ENCODE measurements at places on chromosomes 13 and 19.
A peak's percentile ranks its signal among the peaks of the same experiment; 100 is the strongest.

GRCh38 chr19:29083863-29084262, 129.1 kb downstream of the UQCRFS1 start:
- no peak for DNase-seq

- no peak for DNase-seq
These were observed 13.5 kb upstream of the TPM4 start for GRCh38 chr19:16062789-16063188.

GRCh38 chr13:43237616-43238015, 214.2 kb downstream of the DNAJC15 start:
- no peak for DNase-seq

GRCh38 chr13:104196611-104197010, 1130.4 kb upstream of the SLC10A2 start:
- DNase-seq: no peak

DNA sequence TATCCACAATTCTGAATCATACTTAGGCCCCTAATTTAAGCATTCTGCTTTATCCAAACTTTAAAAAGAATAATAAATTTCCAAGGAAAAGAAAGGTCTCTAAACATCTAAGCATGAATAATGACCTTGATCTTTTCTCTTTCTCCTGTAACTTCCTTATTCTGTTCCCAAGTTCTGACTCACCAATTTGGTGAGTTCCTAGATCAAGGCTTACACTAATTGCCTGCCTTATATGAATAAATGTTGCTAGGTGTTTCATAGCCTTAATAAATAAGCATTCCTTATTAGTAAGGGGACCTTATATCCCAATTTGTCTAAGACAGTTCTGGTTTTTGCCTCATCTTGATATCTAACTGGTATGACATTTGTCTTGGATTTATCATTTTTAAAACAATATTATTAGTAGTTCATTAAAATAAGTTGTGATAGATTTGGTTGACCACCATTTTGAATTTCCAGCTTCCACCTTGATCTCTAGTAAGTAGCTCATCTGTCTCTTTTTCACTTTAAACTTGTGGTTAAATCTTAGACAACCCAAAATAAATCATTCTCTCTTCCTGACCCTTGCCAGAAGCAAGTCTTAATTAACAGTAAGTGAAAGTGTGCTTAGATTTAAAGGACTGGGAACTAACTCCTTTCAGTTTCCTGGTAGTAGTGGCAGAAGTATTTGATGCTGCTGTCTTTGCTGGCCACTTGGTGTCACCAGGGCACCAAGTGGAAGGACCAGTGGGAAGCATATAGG, 121.2 kb upstream of the MLNR start:
- DNase-seq: no peak

DNA sequence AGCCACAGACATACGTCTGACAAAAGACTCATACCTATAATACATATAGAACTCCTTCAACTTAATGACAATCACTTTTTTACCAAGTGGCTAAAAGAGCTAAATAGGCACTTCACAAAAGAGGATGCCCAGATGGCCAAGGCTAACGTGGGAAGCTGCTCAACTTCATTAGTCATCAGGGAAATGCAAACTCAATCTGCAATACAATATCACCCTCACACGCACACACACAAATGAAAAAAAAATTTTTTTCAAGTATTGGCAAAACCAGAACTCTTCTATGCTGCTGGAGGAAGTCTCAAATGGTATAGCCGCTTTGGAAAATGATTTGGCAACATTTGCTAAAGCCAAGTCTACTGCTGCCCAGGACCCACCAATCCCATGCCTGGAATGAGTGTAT, 14.6 kb upstream of the DNMT1 start:
- peak; percentile 71 for DNase-seq

GRCh38 chr19:41997851-41998229, 3.8 kb upstream of the ATP1A3 start:
- DNase-seq: no peak

DNA sequence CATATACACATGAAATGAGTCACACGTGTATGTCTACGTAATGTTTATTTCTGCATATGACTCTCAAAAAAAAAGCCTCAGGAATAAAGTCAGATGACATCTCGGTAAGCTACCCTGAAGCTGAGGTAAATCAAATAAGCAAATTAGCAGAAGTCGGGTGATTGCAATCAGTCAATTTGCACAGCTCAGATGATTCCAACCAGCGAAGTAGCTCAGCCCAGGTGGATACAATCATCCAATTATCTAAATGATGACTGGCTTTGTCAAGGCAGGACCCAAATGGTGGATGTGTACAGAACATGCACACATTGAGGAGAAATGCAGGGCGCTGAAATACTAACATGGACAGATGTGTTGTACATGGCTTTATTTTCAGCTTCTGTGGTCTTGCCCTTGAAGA, 148.5 kb downstream of the ZNF486 start:
- DNase-seq: no peak

GRCh38 chr13:40420160-40420740, 246.2 kb downstream of the FOXO1 start:
- no peak for DNase-seq

DNA sequence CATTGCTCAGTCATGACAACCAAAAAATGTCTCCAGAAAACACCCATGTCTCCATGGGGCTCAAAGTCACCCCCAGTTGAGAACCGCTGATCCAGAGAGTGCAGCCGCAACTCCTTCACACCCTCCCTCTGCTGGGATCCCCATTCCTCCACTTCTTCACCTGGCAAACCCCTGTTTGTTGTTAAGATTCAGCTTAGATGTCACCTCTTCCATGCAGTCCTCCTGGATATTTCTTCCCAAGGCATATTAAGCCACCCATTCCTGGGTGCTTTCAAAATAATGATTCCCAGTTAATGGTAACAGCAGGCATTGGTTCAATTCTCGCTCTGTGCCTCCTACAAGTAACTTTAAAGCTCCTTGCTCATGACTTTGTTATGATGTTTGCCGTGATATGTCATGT, 4.0 kb downstream of the OR10H1 start:
- no peak for DNase-seq

DNA sequence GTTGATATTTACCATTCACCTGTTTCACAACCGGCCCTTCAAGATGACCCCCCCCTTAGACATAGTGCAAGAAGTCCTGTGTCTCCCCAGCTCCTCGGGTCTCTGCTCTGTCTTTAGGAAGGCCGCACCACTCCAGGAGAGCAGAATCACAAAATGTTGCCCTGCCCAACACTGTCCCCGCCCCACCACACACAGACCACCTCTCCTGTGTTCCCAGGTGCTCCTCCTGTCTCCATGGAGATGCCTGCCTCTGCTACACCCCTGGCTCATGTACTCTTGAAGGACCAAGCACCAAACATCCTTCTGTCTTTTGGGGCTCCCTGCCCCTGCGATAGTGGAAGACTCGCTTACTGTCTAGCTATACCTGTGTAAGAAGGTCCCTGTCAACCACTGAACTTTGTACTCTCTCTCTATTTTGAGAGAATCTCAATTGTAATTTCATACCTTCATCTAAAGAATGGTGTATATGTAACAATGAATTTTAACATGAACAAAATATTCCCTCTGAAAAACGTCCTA, 9.6 kb upstream of the TNFRSF19 start:
- DNase-seq: no peak

DNA sequence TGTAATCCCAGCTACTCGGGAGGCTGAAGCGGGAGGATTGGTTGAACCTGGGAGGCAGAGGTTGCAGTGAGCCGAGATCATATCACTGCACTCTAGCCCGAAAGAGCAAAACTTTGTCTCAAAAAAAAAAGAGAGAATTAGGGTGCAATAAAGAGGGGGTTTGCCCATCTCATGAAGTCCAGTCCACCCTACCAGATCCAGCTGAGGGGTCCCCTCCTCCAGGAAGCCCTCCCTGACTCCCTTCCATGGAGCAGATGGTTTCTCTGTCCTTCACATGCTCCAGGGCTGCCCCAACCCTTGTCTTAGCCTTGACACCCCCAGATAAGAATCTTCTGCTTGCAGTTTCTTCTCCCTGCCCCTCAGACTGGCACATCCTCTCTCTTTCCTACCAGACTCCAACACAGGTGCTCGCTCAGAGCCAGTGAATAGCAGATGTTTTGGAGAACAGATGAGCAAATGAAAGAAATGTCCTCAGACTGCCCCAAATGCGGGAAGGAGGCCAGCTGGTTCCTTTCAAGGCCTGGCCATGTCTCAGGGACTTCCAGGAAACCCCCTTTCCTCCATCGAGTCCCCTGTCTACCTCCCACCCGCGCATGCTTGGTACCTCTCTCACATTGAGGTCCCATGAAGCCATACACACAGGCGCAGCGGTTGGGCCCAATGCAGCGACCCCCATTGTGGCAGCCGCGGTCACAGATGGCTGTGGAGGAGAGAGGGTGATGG, 5.0 kb downstream of the FBN3 start:
- DNase-seq: no peak

- no peak for DNase-seq
These were observed 33.1 kb downstream of the BICRA start for GRCh38 chr19:47641891-47642485.

DNA sequence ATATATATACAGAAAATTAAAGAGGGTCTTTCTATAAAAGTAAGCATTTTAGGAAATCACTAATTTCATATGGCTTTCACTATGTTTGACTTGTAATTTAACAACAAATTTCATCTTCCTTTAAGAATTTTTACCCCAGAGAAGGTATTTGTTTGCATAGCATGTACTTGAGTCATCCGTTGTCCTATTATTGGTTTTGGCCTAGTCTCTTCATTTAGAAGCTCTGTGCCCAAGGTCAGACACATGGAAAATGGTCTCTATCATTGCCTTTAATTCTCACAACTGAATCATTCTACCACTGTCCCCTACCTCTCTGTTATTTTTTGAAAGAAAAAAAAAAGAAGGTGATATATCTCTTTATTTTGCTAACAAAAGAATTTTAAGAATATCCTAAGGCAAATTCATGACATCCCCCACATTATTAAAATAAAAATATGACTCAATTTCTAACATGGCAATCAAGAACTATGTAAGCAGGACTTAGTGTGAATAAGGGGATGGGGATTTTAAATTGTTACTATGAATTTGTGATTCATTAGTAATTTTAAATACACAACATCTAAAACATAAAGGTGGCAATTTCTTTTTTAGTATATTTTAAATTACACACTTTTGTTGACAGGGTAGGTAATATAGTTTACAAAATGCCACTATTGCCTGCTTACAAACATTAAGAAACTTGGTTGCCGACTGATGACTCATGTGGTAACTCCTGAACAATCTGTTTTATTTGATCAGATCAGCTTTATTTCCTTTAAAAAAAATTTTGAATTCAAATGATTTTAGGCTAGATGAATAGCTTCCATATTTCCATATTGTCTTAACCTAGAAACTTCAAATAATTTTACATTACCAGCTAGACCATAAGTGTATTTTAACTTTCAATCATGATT, 13.9 kb downstream of the SLITRK5 start:
- DNase-seq: no peak

GRCh38 chr13:52701728-52702465, 37.7 kb downstream of the CNMD start:
- no peak for DNase-seq

DNA sequence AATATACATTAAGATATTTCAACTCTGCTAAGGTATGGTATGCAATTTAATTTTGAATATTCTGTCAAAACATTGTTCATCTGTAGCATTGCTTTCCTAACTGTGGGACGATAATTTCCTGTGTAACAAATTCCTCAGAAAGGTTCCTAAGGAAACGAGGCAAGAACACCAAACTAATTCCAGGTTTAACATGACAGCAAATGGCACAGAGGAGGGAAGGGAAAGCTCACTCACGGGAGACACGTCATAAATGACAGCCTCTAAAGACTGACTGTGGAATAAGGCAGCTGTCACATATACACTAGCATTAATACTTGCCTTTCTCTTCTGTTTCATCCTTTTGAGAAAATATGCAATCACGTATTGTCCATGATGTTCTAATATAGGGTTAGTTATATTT, 380.6 kb downstream of the LIG4 start:
- DNase-seq: no peak

GRCh38 chr19:56125806-56126590, 4.9 kb upstream of the ZNF787 start:
- no peak for DNase-seq

DNA sequence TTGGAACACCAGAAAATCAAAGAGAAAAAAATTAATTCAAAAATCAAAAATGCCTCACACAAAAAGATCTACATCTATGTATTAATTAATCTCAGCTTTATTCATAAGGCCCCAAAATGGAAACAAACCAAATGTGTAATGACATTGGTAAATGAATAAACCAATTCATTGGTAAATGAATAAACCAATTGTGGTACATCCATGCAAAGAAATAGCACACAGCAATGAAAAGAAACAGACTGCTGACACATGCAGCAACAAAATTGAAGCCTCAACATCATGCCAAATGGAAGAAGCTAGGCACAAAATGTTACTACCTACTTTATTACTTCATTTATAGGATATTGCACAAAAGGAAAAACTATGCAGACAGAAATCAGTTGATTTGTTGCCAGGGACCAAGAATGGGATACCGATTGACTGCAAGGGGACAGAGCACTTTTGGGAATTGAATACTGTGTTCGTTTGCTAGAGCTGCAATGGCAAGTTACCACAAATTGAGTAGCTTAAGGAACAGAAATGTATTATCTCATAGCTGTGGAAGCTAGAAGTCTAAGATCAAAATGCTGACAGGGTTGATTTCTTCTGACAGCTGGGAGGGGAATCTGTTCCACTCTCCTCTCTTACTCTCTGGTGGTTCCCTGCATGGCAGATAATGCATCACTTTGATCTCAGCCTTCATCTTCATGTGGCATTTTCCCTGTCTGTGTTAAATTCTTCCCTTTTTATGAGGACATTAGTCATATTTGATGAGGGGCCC, 252.8 kb downstream of the RFC3 start:
- no peak for DNase-seq

DNA sequence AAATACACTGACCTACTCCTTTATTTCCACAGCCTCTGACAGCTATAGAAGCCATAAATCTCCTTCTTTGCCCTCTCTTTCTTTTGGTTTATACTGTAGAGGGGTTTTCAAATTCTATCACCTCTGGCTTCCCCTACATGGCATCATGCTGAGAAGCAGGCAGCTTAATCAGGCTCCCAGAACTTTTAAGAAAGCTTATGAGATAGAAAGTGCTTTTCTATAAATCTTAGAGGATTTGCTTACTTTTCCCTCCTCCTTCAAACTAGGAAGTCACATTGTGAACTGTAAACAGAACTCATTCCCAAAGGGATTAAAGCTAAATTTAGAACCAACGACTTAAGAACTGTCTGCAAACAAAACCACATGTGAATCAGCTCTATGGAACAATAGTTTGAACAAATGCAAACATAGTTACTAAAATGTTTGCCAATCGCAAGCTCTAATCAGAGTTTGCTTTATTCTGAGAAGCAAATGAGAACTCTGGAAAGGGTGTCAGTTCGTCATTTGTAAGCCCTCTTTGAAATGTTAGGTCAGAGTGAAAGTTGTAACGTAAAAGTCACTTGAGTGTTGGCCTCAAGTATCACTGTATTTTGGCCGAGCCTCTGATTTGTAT, 344.1 kb downstream of the RFC3 start:
- DNase-seq: no peak

- DNase-seq: no peak
These were observed 12.9 kb downstream of the SYT3 start for GRCh38 chr19:50626795-50627194.

GRCh38 chr13:51323824-51324511, 15.5 kb upstream of the SERPINE3 start:
- DNase-seq: no peak
